ENCODE measurements at places on chromosomes 2 and 18.

GRCh38 chr18:58632552-58632951, 3.7 kb upstream of the ALPK2 start:
- DNase-seq = no peak

DNA sequence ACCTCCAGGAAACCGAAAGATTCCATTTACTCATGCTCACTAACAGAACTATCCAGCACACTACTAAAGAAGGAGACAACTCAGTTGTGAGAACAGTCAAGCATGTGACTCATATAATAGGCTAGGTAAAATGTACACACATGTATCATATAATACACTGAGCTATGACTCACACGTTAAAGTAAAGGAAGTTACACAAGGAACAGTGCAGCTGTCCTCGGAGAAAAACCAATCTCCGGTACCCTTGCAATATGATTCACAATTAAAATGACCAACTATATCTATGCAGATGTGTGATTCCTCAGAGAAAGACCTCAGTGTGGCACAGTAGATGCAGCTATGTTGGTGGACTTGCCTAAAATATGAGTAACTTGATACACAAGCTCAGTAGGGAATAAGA, 76.5 kb downstream of the STRN start:
- no peak for DNase-seq

GRCh38 chr2:147171941-147172340, 672.9 kb upstream of the ACVR2A start:
- no peak for DNase-seq

DNA sequence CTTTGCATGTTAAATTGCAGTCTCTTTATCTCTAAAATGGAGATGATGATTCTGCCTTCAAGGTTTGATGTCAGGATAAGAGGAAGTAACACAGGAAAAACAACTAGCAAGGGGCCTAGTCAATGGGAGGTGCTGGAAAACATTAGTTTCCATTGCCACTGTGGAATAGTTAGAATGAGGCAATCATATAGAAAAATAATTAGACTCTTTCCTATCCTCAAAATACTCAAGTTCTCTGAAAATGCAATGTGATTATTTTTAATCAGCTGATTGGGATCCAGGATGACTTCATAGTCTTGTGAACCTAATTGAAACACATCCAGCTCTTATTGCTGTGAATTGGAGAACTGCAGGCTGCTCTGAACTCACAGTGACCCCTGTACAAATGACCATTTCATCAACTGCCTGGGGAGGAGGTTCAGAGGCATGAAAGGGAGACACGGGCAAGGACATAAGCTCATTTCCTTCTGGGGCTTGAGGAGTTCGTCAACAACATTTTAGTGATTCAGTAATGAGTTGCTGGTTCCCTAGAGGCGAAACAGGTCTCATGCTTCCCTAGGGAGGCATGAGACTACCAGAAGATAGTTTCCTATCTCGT, 422.5 kb downstream of the LPIN1 start:
- no peak for DNase-seq

- DNase-seq = no peak
Measured at GRCh38 chr2:108586631-108587030, 52.4 kb downstream of the LIMS1 start.

GRCh38 chr18:71221405-71221804, 932.6 kb downstream of the SOCS6 start:
- DNase-seq = no peak

GRCh38 chr2:31654241-31654640, 73.5 kb upstream of the SRD5A2 start:
- DNase-seq = no peak
